Astrocyte of the hippocampus (primary cell): ENCODE measurements at places on chromosomes 3 and 15.

DNA sequence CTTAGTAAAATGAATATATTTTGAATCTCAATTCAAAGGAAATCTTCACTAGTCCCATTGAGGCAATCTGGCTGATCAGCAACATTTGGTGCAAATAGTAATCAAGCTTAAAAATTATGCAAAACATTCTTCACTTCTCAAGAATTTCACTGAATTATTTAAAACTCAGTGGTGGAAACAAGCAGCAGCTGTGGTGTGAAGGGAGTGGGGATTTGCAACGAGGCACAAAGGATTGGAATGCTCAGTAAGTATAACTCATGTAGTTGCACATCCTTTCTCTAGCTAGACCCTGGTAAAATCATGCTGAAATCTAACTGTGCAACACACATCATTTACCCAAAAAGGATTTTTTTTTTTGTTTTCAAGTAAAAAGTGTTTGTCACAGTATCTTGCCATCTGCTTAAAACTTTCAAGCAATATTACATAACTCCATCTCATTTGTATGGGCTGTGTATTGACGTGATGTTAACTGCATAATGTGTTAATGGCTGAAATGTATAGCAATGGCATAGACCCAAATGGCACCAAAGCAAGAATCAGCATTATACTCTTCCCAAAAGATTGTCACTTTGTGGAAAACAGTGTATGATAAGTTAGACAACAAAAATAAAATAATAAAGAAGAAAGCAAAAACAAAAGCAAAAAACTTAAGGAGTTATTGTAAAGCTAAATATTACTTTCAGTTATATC is 816.6 kb downstream of the EPHA3 start:
- no peak for DNase-seq

- no peak for DNase-seq
Measured at GRCh38 chr15:57649138-57649537, 57.4 kb upstream of the POLR2M start.

- no peak for DNase-seq
Measured at GRCh38 chr3:150050510-150050909, 79.8 kb upstream of the PFN2 start.

DNA sequence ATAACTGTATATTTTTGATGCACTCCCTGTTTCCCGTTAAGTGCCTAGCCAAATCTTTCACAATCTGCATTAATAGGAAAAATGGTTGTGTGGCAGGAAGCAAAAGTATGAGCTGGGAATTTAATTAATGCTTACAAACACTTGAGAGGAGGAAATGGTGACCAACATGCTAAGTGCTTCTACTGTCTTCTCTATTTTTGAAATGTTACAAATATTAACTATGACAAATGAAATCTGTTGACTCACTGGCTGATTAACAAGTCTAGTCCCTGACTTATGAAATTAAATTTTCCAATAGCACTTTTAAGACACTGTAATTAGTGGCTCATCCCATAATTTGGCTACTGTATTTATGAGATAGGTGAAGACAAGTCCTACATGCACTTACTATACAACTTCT is 446.9 kb upstream of the DPPA4 start:
- no peak for DNase-seq

- DNase-seq = no peak
Measured at GRCh38 chr3:14174483-14174882, 3.9 kb downstream of the XPC start.

DNA sequence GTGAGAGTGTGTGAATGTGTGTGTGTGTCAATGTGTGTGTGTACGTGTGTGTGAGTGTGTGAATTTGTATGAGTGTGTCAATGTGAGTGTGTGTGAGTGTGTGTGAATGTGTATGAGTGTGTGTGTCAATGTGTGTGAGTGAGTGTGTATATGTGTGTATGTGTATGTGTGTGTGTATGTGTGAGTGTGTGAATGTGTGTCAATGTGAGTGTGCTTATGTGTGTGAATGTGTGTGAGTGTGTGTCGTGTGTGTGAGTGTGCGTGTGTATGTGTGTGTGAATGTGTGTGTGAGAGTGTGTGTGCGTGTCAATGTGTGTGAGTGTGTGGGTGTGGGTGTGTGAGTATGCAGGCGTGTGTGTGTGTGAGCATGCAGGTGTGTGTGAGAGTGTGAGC is 93.5 kb upstream of the ALDH1A3 start:
- DNase-seq = no peak

DNA sequence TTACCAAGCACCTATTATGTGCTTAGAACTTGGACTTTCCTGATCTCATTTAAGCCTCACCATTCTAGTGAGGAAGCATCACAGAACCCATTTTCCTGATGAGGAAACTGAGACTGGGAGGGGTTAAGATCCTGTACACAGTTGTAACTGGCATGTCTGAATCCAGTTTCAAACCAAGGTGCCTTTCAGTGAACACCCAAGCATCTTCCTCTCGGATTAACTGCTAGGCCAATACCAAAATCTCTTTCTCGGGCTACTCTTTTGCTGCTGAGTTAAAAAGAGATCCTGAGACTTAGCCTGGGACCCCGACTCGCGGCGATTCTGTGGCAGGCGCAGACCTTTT is 578 bp upstream of the CEMIP start:
- DNase-seq = no peak

DNA sequence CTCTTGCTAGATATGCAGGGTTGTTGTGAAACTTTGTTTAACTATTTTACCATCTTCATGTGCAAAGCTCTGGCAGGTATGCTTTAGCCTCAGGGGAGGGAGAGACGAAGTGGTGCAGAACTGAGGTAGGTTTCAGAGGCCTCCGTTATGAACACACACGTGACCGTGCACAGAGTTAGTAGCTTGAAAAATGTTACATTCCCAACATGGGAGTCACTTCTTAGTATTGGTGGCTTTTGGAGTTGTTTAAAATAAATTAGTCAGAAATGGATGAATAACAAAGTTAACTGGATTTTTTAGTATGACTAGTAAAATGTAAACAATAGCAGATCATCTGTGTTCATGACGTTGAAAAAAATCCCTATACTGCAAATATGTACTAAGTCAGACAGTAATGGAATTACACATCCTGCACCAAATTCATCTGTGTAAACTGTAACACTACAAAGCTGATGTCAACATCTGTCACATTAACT is 279.6 kb downstream of the KLF13 start:
- peak; percentile 3 for DNase-seq

GRCh38 chr15:33021806-33022389 is 172.6 kb downstream of the FMN1 start:
- DNase-seq = peak; percentile 73

DNA sequence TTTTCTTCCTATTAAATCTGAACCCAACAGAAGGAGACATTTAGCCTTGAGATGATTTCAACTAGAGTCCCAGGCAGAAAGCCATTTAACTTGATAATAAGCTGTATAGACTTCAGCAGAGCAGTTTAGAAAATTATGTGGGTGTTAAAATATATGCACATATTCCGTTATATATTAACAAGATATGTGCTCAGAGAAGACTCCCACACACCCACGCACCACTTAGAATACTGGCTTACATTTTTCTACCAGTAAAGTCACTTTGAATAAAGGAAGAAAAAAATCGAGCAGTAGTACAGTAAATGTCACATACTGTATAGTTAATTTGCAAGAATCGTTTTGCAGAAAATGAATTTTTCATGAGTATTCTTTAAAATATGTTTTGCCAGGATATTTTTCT is 599.3 kb downstream of the FGF12 start:
- DNase-seq = no peak

- DNase-seq = peak; percentile 71
Measured at GRCh38 chr15:55279746-55280351, 9.8 kb downstream of the RAB27A start.

DNA sequence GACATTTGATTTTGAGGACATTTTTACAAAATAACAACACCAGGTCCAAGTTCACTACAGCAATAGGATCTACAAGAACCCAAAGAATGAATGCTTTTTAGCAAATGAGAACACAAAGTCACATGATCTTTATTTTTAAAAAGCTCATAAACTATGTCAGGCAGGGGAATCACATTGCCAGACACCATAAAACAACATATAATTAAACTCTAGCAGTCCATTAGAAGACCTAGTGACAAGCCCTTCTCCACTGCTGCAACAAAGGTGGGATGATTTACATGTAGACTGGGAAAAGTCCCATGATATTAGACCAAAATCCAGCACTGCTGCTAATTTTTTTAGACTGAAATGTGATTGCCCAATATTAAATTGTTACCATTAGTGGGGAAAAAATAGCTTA is 92.6 kb downstream of the FHIT start:
- DNase-seq = no peak

- DNase-seq = no peak
Measured at GRCh38 chr3:172305552-172305951, 142.7 kb downstream of the GHSR start.

GRCh38 chr15:85980946-85981345 is 98.7 kb upstream of the AGBL1 start:
- no peak for DNase-seq

DNA sequence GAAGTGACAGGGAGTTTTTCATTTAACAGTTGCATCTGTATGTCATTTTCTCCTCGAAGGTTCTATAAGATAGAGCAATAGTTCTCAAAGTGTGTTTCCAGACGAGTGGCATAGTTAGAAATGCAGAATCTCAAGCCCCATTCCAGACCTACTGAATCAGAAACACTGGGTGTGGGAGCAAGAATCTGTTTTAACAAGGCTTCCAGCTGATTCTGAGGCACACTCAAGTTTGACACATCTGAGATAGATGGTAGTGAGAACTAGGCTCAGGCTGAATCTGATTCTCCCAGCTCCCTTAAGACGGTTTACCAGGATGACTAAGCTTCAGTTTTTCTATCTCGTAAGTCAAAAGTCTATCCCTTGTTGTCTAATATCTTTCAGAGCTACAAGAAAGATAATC is 159.8 kb upstream of the NUDT16 start:
- DNase-seq = peak; percentile 76

GRCh38 chr3:127808197-127808596 is 14.1 kb downstream of the MGLL start:
- no peak for DNase-seq

GRCh38 chr3:19543212-19543841 is 390.7 kb downstream of the EFHB start:
- peak; percentile 30 for DNase-seq

DNA sequence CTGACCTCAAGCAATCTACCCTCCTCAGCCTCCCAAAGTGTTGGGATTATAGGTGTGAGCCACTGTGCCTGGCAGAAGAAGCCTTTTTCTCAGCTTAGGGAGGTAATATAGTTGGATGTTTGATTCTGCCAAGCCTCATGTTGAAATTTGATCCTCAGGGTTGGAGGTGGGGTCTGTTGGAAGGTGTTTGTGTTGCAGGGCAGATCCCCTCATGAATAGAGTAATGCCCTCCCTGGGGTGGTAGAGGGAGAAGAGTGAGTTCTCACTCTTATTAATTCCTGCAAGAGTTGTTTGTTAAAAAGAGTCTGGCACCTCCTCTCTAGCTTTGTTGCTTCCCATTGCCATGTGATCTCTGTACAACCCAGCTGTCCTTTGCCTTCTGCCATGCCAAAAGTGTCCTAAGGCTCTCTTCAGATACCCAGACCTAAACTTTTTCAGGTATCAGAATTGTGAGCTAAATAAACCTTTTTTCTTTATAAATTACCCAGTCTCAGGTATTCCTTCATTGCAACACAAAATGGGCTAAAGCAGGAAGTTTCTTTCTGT is 16.4 kb downstream of the NECTIN3 start:
- no peak for DNase-seq

- no peak for DNase-seq
Measured at GRCh38 chr3:30539206-30539605, 67.2 kb upstream of the TGFBR2 start.
